ENCODE measurements at places on chromosomes 16 and 17. TPM values are rescaled to one million over a fixed set of nuclear protein-coding genes. Genes with fewer than 3 reads are reported as not detected.

ABCA3 gene
- 2.1 TPM for total RNA-seq

TEKT1 gene
- total RNA-seq = not detected

KRT33A gene
- not detected for total RNA-seq

EXOC3L1 gene
- not detected for total RNA-seq

ZNF469 gene
- 2.6 TPM for total RNA-seq

ADAP2 gene
- not detected for total RNA-seq

GRCh38 chr16:19912455-19913339 is 28.0 kb upstream of the GPRC5B start:
- DNase-seq = peak; percentile 90

GRCh38 chr17:9513266-9513665 is 62.4 kb downstream of the STX8 start:
- no peak for DNase-seq

GRCh38 chr17:72439893-72440502 is 319.2 kb downstream of the SOX9 start:
- DNase-seq = no peak

DNA sequence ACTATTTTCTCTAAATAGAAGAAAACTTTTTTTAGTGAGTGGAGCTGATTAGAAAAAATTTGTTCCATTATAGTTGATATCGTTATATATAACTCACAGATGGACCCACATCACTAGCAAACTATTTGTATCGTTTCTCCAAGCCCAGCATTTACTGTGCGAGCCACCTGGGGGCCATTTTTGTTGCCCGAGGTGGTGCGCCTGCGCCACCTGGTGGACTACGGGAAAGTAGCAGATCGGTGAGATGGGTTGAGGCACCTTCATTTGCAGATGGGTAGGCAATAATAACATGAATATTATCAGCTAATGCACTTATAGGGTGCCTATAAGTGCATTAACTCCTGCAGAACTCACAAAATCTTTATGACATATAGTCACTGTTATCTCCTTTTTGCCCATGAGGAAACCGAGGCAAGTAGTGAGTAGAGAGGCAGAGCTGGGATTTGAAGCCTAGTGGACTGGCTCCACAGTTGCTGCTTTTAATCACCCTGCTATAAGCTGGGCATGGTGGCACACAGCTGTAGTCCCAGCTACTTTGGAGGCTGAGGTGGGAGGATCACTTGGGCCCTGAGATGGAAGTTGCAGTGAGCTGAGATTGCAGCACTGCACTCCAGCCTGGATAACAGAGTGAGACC is 23.2 kb upstream of the NTN1 start:
- peak; percentile 76 for DNase-seq

GRCh38 chr16:16120044-16120381 is 103.3 kb downstream of the ABCC6 start:
- DNase-seq = no peak

DNA sequence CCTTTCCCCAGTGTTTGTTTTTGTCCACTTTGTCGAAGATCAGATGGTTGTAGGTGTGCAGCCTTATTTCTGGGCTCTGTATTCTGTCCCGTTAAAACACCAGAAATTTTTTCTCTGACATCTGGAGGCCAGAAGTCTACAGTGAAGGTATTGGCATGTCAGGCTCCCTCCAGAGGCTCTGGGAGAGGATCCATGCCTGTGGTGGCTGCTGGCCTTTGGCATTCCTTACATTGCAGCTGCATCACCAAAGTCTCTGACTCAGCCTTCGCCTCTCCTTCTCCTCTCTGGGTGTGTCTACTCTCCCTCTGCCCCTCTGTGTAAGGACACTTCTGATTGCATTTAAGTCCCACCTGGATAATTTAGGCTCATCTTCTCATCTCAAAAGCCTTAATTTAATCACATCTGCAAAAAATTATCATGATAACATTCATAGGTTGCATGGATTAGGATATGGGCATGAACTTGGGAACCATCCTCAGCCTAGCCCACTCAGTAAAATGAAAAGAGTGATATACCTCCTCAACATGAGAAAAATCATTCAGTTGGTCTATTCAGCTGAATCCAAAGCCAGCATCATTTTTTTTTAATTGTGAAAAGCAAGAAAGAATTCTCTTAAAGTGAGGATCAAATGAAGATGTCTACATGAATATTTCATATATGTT is 78.0 kb downstream of the MAP2K6 start:
- peak; percentile 95 for DNase-seq

DNA sequence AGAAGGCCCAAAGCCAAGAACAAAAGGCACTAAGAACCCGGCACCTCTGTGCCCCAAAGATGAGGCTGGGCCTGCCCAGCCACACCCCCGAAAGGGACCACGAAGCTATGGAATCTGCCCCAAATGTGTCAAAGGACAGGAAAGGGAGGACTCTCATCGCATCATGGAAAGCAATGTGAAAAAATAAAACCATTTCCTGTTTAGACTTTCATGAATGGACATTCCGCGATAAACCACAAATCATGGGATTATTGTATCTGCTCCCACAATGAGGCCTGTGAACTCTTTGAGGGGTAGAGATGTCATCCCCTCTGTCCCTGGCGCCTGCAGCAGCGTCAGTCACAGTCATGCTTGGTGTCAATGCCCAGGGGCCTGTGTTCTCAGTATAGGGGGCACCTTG is 135.0 kb downstream of the COPRS start:
- peak; percentile 38 for DNase-seq

- DNase-seq = no peak
Observed at GRCh38 chr17:7146115-7146514, 31.5 kb upstream of the ASGR2 start.

GRCh38 chr17:45218895-45219661 is 2.6 kb upstream of the FMNL1 start:
- DNase-seq = peak; percentile 83

- peak; percentile 27 for DNase-seq
Observed at GRCh38 chr17:40850293-40850972, 16.6 kb downstream of the KRT12 start.

DNA sequence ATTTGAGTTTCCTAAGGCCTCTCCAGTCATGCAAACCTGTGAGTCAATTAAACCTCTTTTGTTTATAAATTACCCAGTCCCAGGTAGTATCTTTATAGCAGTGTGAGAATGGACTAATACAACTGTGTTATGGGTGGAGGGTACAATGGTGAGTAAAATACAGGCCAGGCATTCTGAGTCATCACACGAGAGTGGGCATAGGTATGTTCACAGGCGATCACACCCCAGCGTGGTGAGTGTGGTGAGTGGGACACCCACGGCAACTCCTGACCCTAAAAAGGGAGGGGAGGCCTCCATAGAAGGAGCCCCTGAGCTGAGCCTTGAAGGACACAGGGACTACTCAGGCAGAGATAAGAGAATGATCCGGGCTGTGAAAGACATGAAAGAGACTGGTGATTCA is 22.6 kb upstream of the MAPT start:
- DNase-seq = no peak

DNA sequence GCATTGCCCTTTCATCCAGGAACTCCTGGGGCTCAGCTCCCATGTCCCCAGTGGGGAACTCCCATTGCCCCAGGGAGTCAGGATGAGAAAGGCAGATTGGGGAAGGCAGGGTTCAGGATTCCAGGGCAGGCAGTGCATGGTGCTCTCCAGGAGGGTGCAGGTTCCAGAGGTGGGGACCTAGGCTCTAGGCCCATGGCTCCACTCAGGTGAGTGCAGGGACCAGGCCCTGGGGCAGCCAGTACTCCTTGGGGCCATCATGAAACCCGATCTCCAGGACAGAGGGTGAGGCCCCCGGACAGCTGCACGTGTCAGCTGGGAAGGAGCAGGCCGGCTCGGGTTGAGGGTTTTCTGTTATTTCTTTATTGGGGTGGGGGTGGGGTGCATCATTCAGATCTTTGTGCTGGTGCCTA is 1.3 kb upstream of the MTSS2 start:
- no peak for DNase-seq

GRCh38 chr17:46792071-46792470 is 26.4 kb downstream of the WNT3 start:
- no peak for DNase-seq

GRCh38 chr17:63697341-63698286 is 2.3 kb downstream of the LIMD2 start:
- DNase-seq = peak; percentile 61

DNA sequence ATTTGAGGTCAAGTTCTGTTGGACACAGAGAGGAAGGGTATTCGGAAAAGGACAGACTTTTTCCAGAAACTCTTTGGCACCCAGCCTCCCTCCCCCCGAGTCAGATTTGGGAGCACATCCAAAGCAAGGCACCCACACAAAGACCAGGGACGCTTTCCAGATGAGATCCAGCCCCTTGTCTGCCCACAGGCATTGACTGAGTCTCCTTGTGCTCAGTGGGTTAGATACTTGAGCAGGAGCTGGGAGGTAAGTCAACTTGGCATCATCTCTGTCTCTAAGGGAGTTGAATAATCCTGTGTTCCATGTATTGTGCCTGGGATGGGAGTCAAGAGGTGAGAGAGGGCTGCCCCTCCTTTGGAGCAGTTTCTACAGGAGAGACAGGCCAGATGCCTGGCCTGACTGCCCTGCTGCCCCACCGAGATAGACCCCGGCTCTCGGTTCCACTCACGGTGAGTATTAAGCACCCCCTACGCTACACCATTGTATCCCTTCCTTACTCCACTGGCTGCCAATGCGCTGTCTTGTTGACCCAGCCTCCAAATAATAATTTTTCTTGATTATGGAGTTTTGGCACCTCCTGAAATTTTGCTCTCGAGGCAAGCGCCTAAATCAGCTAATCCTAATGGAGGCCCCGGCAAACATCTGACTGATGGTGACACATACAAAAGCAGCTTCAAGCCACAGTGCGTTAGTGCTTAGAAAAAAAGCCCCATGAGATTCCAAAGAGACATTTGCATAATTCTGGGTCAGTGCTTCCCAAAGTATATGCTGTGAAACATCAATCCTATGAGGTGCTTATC is 29.6 kb upstream of the MAP3K14 start:
- peak; percentile 58 for DNase-seq

DNA sequence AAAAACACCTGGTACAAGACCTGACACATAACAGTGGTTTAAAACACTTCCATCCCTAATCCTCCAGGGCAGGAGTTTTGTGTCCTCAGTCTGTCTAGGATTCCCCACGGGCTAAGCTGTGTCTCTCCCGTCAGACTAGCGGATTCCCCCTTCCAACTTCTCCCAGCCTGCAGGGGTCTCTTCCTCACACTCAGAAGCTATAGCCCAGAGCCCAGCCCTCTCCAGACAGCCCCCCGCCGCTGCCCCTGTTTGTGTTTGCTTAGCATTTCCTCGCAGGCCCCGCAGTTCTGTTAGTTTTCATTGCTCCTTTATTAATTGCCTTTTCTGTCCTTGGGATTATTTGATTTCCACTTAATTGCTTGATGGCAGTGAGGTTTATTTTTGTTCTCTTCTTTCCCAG is 91.2 kb downstream of the TMEM132E start:
- no peak for DNase-seq

DNA sequence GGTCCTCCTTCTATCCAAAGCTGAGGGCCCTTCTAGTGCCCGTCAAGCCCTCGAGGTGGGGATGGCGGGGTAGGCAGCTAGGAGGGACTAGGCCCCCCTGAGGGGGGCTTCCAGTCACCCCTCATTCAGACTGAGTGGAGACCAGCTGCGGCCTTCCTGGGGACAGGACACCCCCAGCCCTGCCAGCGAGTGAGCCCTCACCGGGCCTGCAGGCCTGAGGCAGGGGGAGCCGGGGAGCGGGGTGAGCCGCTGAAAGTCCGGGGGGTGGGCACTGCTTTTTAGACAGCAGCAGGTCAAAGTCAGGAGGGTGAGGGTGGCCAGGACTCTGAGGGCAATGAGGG is 8.7 kb upstream of the KREMEN2 start:
- no peak for DNase-seq

DNA sequence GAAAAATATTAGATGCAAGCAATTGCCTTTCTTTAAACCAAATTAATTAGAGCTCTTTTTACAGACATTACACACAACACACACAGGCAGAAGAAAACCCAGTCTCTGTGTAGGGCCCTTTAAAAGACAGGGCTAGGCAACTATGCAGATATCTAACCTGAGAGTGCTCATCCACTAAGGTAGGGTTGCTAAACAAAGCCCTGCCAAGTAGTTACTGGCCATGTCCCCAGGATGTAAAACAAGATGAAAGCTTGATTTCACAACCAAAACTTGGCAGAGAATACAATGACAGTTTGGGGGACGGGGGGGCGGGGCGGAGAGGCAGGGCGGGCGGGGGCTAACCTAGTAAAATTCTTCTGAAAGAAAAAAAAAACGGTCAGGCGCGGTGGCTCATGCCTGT is 669.0 kb upstream of the CA10 start:
- no peak for DNase-seq

All from GM23248 (cell line).